Vein endothelial cell (primary cell): ENCODE measurements at places on chromosomes 5 and 9. TPM values are rescaled to one million over a fixed set of nuclear protein-coding genes. Genes with fewer than 3 reads are reported as not detected.

The ADAMTS19 gene
- under 0.01 TPM in 1 of 2 replicates, not detected in the other for total RNA-seq

The RC3H2 gene
- 86.9 and 88.0 TPM in 2 replicates for total RNA-seq

The TPPP gene
- under 0.01 TPM in 2 replicates for total RNA-seq

The TAF11L4 gene
- total RNA-seq = not detected in 2 replicates

The PCA3 gene
- 0.29 and 0.33 TPM in 2 replicates for total RNA-seq
